ENCODE measurements at places on chromosomes 16 and 17.

GRCh38 chr16:74500907-74501306, 79.6 kb upstream of the CLEC18B start:
- DNase-seq: no peak

DNA sequence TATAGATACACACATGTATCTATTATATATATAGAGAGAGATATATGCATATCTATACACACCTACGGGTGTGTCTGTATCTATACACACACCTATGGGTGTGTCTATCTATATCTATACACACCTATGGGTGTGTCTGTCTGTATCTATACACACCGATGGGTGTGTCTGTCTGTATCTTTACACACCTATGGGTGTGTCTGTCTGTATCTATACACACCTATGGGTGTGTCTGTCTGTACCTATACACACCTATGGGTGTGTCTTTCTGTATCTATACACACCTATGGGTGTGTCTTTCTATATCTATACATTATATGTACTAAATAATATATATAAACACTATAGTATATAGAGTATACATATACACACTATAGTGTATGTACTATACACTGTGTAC, 738.5 kb downstream of the MAF start:
- DNase-seq: no peak

- DNase-seq: no peak
Measured at GRCh38 chr16:717450-718245, 2.7 kb downstream of the METRN start.

DNA sequence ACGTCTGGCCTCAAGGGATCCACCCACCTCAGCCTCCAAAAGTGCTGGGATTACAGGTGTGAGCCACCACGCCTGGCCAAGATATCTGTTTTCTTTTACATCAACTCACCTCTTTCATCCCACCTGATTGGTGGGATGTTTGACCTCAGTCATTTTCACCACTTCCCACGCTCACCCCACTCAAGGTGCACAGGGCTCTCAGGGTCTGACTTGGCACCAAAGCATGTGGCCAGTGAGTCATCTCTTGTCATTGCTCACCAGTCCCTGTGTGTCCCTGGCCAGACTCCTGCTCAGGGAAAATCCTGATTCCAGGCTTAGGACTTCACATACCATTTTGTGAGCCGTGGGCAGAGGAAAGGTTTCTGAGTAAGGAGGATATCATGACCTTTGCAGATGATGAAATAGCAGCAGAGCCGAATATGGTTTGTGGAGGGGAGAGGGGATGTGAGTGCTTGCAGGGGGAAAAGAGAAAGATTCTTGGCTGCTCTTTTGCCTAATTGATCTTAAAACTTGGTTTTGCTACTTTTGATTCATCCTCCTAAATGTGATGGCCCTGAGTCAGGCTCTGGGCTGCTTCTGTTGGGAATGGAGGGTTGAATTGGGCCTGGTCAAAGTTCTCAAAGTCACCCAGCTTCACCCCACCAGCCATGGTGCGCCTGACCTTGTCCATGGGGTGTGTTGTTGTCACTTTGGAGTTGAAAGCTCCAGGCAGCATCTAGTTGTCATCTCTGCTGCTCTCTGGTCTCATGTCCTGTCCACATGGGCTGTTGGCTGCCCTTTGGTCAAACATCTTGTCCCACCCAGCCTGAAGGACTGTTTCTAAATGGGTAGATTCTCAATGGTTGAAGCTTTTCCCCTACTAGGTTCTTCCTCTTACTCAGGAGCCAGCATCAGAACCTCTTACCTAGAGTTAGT, 6.0 kb upstream of the KCNH6 start:
- no peak for DNase-seq

- DNase-seq: no peak
Measured at GRCh38 chr16:81275795-81276194, 37.3 kb downstream of the BCO1 start.

DNA sequence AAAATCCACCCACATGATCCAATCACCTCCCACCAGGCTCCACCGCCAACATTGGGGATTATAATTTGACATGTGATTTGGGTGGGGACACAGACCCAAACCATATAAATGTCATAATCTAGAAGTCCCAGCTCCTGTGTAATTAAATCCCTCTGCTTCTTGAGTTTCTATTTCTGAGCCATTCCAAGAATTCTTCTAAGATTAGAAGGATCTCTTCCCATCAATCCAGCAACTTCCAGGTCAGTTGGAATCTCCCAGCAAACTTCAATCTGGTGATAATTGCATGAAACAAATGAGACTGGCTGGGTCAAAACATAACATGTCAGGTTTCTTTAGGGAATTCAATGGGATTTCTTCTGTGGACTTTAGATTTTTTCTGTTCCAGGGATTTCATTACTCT, 127.8 kb upstream of the CDH5 start:
- no peak for DNase-seq

DNA sequence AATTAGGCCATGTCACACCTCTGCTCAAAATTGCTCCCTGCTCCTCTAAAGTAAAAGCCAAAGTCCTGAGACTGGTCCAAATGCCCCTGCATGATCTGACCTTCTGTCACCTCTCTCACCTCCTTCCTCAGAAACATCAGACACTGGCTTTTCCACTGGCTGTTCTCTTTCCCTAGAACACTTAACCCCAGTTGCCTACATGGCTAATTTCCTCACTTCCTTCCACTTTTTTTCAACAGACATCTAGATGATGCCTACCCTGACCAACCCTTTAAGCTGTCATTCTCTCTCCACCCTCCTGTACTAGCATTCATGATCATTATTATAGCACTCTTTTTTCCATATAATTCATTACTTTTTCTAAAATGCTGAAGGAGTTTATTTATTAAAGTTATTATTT, 31.0 kb downstream of the CCT6B start:
- DNase-seq: no peak

- DNase-seq: no peak
Measured at GRCh38 chr17:2250140-2251095, 53.2 kb downstream of the SMG6 start.

- no peak for DNase-seq
Measured at GRCh38 chr17:59832883-59833379, 59.8 kb downstream of the TUBD1 start.

- no peak for DNase-seq
Measured at GRCh38 chr17:80884811-80885210, 106.8 kb upstream of the CHMP6 start.

DNA sequence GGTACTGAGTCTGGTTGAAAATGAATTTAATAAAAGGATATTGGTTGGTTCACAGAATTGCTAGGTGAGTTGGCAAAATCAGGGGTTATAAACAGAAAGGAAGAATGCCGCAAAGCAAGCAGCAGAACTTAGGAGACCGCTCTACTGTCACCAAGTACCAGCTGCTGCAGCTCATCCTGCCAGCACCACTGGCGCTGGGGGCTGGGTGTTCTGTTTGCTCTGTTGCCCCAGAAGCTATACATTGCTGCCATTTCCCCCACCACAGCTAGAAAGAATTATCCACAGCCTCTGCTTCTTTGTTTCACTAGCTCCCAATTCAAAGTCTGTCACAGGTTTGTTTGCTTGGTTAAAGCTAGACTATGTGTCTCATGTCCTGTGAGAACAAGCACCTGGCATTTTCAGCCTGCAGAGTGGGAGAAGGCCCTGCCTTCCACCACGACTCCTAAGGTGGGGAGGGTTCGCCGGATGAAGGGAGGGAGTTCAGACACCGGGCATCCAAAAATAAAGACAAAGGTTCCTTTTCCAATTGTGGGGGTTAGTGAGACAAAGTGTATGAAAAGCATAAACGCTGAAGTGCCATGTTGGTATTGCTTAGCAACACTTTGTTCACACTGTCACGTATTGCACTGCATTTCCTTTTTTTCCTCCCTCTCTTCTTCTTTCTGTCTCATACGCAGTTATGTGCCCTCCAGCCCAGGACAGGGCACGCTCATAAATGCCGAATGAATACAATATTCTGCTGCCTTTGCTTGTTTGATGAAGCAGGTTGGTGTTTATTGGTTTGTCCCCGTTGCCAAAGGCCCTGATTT, 9.6 kb upstream of the CPD start:
- DNase-seq: no peak

DNA sequence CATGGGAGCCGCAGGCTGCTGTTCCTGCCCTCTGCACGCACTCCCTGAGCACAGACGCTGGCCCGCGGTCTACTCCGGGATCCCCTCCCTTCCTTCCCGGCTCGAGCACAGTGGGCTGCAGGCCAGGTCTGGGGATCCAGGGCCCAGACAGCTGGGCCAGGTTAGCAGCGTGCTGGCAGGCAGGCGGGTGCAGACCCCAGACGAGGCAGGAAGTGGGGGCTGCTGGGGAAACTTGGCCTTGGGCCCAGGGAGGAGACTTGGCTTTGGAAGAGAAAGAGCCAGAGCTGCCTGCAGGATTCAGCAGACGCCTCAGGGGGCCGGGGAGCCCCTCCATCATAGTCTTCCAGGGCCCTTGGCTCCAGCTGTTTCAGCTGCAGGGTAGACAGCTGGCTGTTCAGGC, 30.2 kb upstream of the ABCC3 start:
- no peak for DNase-seq

DNA sequence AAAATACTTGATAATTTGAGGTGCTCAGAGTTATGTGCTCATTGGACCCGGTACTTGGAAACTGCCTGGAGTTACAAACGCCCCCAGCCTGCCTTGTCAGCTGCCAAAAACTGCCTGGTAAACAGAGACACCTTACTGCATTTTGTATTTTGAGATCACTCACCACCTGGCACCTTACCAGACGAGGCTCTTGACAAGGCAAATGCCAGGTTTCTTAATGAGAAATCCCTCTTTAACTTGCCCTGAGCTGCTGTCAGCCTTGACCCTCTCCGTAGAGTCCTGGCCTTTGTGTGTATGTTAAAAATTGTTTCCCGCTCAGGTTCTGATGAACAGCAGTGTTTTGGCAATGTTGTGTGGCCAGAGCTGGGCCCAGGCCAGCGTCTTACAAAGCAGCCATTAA, 28.8 kb downstream of the SYT17 start:
- DNase-seq: no peak

DNA sequence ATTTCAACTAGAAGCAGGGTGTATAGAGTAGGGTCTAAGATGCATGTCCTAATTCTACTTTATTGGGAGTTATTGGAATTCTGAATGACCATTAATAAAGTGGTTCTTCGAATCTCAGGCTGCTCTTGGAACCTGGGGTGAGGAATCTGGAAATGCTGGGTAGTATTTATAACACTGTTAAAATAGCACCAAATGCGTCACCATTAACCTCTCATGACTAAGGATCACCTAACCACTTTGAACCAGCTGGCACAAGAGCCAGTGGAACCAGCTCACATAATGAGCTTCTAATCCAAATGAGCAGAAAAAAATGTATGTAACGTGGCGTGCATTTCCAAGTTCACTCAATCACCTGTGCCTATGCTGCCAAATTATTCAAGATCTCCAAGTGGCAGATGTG, 281.7 kb downstream of the GRIN2A start:
- DNase-seq: no peak

All from vagina (tissue), 2 donors.